ENCODE measurements at places on chromosomes 7 and 10.

DNA sequence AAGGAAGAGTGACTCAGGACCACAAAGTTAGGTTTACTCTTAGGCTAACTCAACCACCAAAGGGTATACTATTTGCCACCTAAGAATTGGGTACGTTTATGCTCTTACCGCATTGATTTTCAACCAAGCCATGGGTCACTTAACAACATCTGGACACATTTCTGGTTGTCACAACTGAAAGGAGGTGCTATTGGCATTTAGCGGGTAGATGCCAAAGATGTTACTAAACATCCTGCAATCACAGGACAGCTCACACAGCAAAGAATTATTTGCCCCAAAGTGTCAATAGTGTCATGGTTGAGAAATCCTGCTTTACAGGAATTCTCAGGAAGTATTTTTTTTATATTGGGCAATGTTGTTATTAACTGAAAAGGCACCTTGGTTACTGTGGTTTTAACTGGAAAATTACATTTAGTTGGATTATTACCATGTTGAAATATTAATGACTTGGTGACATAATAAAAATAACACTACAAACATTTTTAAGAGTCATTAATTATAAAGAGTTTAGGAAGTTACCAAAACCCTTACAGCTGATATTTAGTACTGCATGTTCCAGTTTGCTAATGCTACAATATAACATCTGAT is 185.0 kb upstream of the TMEM196 start:
- no peak for DNase-seq

DNA sequence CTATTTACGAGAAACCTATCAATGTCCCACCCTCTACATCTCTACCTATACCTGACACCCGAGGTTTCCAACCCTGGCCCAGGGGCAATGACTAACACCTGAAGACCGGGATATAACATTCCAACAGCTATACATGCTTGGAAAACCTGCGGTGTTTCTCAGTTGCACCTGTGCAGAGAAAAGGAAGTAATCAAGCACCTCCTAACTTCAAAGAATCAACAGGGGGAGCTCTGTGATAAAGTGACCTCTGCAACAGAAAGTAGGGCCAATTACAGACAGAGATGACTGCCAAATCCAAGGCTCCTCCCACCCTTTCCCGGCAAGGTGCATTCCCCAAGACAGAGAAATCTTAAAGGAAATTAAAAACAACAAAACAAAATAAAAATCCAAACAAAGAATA is 41.3 kb downstream of the CCDC6 start:
- no peak for DNase-seq

- DNase-seq, result no peak
Measured at GRCh38 chr10:17239345-17240085, 11.5 kb downstream of the VIM start.

GRCh38 chr10:131851346-131851745 is 49.5 kb upstream of the PPP2R2D start:
- no peak for DNase-seq

DNA sequence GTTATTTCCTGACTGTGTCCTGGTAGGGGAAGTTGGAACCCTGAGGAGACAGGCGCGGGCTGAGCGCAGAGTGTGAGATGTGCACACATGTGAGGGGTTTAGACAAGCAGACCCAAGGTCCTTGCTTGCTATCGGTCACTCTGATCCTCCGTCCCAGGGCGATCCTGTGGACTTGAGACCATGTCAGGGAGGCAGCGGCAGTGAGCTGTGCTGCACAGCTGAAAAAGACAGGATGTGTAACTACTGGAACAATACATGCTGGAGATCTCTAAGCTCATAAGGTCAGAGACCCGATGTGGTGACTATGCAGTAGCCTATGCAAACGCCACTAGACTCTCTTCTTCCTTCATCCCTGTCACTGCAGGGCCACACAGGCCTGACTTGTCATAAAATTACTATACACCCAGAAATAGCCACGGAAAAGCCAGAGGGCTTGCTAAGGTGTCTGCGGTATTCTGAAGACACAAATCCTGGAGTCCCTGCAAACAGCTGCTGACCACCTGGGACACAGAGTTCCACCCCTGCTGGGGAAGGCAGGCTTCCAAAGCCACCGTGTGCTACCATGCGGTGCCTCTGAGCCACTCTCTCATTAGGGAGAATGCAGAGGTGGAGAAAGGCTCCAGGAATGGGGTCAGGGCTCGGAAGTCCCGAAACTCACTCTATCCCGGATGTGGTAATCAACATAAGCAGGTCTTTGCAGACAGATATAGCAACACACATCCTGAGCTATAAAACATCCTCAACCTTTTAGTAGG is 91.1 kb upstream of the DDC start:
- no peak for DNase-seq

GRCh38 chr7:73668103-73668885 is 663 bp downstream of the VPS37D start:
- DNase-seq, result no peak

DNA sequence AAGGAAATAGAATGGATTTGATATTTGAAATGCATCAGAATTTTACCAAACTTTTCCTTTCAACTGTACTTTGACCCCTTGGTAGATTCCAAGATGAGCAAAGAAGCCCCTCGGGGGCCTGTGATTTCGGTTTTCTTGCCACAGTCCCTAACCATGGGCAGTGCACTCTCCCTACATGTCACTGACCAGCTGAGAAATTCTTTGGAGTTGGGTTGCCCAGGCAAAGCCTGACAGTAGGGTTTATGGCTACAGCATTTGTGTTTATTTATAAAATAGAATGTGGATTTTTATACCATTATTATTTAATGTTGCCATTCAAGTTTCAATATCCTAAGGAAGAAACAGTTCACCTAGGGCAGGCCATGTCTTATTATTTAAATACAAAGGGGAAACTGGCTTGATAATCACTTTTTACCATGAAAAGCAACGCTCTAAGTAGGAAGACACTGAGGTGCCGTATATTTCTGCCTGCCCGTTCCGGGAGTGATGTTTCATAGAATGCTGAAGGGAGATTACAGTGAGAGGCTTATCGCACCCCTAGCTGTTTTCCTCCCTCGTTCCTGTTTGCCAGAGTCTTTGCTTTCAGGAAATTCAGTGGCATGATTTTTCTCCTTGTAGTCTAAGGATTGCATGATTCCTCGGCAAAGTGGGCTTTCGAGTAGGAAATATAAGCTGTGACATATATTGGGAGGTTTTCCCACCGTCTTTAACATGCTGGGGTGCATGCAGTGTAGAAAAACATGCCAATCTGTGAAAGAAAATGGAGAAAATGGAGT is 35.8 kb downstream of the WIPF3 start:
- DNase-seq, result no peak

DNA sequence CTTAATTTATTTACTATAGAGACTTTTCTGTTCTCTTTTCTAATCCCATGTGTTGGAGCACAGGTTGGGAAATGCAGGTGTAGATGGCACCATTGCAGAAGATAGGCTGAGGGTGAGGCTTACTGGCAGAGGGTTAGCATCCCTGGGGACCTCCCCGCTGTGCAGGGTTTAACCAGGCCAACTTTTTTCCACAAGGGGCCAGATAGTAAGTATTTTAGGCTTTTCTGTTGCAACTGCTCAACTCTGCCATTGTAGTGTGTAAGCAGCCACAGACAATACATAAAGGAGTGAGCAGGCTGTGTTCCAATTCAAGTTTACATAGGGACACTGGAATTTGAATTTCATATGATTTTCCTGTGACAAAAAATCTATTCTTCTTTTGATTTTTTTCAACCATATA is 34.6 kb upstream of the AOAH start:
- no peak for DNase-seq

GRCh38 chr10:77410523-77410922 is 227.1 kb downstream of the KCNMA1 start:
- DNase-seq, result no peak

- no peak for DNase-seq
Measured at GRCh38 chr7:43735403-43735801, 6.1 kb upstream of the COA1 start.

DNA sequence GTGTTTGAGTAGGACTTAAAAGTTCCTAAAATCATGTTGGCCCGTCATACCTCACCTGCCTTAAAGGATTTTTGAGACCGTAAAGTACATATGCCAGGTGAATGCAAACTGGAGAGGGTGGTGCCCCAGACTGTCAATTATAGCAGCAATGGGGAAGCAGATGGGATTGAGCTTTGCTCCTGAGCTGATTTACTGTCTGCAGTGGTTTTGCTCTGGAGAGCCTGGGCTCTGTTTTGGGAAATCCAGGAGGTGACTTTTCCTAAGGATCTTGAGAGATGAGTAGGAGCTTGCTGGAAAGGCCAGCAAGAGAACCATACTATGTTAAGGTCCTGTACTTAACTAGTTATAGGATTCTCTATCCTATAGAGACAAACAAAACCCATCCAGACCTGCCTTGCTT is 43.0 kb downstream of the COL13A1 start:
- no peak for DNase-seq

GRCh38 chr7:84865560-84865959 is 321.3 kb downstream of the SEMA3D start:
- DNase-seq, result no peak

DNA sequence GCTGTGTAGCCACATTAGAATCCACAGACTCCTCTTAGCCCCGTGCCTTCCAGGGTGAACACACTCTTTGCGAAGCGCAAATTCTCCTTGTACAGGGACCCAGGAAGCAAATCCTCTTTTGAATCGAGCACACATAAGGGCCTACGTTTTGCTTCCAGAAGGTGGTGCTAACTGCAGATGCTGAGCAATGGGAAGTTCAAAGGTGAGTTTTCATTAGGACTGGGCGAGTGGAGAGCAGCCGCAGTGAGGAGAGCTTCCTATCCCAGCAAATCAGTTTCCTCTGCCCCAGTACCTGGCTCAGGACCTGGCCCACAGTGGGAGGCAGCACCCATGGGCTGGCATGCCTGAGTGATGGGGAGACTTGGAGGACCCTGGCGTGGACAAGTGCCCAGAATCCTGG is 23.5 kb upstream of the GPR26 start:
- no peak for DNase-seq

GRCh38 chr10:130362308-130362761 is 226.1 kb downstream of the GLRX3 start:
- DNase-seq, result no peak

DNA sequence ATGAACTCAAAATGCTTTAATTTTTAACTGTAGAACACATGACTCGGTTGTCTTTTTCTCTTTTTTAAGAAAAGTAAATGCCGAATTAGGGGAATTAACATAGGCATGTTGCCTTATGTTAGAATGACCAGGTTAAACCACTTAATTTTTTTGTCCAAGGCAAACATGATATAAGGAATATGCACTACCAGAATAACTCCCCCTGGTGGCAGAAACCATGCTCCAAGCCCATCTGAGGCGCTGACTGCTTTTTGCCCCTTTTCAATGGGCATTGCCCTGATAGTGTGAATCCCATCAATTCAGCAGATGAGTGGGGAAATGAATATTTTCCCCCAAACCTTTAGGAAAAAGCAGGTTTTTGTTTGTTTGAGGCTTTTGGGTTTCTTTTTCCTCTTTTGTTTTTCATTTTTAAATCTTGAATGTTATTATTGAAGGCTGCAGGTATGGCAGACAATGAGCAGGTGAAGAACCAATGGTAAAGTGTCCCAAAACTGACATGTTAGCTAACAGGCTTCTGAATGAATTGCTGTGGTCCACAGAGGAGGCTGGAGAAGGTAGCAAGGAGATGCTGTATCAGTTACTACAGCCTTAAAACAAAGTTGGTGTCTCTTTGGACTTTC is 284.3 kb downstream of the SORCS3 start:
- DNase-seq, result no peak

- no peak for DNase-seq
Measured at GRCh38 chr10:91969297-91969696, 45.7 kb downstream of the BTAF1 start.
